Fibroblast of pulmonary artery (primary cell): ENCODE measurements at places on chromosomes 7 and 10.

DNA sequence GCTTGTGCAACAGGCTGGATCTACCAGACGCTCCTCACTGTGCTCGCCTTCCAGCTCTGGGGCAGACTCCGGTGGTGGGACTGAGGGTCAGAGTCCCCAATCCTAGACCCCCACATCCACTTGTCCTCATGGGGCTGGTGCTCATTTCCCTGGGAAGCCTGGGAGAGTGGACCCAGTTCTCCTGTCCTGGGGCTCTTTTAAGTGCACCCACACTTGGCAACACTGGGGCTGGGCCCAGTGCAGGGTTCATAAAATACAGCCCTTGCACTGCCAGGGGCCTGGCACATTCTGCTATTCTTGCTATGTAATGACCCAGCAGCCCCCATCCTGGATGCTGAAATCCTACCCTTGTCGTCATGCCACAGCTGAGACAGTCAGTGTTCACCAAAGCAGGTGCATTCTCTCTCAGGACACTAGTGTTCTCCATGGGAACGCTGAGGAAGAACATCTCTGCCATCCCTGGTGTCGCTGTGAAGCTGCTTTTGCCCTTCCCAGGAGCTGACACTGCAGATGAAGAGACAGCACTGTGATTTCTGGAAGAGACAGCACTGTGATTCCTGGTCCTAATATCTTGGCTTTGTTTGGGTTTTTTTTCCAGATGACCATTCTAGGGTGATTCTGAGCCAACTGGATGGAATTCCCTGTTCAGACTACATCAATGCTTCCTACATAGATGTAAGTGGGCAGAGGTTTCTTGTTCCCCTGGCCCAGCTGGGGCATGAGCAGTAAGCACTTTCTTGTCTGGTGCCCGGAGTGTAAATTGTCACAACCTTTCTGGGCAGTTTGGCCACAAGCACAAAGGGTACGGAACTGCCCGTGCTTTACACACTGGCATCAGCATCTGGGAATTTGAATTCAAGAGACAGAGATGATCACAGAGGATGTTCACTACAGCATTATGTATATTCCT lies 65.6 kb downstream of the MKI67 start:
- no peak for DNase-seq

GRCh38 chr10:36669615-36670352 lies 455.6 kb upstream of the ANKRD30A start:
- DNase-seq = no peak

DNA sequence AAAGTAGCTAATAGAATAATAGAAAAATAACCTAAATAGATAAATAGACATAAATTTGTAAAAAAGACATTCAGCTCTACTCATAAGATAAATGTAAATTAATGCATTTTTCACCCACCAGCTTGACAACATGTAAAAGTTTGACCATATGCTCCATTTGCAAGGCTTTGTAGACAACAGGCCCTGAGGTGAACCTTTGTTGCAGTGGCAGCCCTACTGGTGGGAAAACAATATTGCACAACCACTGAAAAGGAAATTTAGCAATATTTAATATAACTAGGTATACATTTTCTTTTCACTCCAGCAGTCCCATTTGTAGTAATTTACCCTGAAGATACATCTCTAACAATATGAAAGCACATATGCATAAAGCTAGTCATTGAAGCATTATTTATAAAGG lies 39.0 kb upstream of the ADRA2A start:
- DNase-seq = peak; percentile 20

GRCh38 chr10:130191380-130191779 lies 55.2 kb downstream of the GLRX3 start:
- no peak for DNase-seq

GRCh38 chr7:91940171-91940570 lies 491 bp upstream of the AKAP9 start:
- DNase-seq = peak; percentile 11

DNA sequence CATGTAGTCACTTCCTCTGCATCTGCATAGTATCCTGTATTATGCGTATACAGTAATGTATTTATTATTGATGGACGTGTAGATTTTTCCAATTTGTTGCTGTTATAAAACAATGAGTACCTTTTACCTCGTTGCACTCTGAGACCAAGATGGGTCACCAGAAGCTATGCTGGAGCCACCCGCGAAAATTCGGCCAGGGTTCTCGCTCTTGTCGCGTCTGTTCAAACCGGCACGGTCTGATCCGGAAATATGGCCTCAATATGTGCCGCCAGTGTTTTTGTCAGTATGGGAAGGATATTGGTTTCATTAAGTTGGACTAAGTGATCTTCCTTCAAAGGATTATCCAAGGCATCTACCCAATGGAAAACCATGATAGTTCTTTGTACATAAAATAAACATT lies 1.0 kb downstream of the PSMC2 start:
- no peak for DNase-seq

DNA sequence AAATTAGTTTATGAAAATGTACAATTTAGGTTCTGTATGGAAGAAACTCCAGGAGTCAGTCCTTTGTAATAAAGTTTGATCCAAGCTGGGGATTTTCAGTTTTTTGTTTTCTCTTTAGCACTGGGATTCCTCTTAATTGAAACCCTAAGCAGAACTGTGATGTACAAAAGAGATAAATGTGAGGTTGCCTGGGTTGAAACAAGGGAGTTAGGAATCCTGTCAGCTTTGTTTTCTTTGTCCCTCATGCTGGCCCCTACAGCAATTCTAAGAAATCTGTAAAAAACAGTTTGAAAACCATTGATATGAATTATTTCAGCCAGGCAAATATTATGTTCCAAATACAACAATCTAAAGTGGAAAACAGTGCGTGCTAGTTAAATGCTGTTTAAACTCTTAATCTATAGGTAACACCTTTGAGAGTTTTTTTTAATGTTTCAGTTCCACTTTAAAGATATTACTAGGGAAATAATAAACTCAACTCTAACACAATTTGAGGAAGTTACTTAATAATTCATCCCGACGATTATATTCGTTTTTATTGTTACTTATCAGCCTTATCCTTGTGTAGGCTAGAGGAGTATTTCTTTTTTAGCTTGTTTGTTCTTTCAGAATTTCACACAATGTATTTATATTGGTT lies 65.3 kb downstream of the SGCE start:
- DNase-seq = no peak
